GM04504 (cell line): ENCODE measurements at places on chromosomes 5 and 9.
A peak's percentile ranks its signal among the peaks of the same experiment; 100 is the strongest.

- DNase-seq, result no peak
Measured at GRCh38 chr5:104443706-104444105, 881.1 kb upstream of the NUDT12 start.

DNA sequence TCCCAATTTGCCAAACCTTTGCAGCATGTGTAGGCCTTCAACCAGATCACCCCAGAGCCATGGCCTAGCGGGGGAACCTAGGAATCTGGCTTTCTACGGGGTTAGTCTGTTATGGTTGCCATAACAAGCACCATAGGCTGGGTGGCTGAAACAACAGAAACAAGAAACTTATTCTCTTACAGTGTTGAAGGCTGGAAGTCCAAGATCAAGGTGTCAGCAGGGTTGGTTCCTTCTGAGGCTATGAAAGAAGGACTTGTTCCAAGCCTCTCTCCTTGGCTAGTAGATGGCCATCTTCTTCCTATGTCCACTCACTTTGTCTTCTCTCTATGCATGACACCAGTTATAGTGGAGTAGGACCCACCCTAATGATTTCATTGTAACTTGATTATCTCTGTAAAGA, 6.1 kb downstream of the FGF1 start:
- no peak for DNase-seq

- no peak for DNase-seq
Measured at GRCh38 chr5:98460536-98460935, 312.9 kb upstream of the RGMB start.

DNA sequence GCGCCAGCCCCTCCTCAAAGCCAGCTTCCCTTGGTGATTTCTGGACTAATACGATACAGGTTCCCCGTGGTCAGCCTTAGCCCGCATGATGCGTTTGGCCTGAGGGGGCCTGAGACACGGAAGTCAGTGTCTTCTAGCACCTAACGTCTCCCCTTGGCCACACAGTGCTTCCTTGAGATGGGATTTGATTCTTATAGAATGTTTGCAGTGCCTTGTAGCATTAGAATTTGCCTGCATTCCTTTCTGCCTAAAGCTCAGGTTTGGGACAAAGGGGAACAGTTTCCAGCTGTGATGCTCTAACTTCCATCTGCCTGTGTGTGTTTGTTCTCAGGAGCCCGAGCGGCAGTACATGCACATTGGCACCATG, 34.4 kb downstream of the CFAP90 start:
- DNase-seq, result no peak

GRCh38 chr5:10262121-10262774, 12.2 kb downstream of the CCT5 start:
- DNase-seq, result no peak

GRCh38 chr5:73376618-73377170, 71.9 kb downstream of the FOXD1 start:
- DNase-seq, result no peak

DNA sequence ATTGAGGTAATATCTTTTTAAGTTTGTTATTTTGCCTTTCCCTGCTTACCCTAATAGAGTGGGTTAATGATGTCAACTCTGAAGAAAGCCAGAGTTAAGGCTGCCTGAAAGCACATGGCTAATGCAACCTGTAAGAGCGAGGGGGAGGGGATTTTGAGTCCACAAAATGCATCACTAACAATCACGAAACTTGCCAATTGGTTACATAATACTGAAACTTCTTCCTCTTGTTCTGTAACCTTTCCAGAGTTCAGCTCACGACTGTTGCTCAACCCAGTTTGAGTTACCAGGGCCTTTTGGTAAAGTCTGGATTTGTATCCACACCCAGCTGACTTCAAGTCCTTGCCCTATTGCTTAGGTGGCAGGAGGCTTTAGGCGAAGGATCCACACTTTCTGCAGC, 308.8 kb downstream of the EFNA5 start:
- DNase-seq, result peak; percentile 46

DNA sequence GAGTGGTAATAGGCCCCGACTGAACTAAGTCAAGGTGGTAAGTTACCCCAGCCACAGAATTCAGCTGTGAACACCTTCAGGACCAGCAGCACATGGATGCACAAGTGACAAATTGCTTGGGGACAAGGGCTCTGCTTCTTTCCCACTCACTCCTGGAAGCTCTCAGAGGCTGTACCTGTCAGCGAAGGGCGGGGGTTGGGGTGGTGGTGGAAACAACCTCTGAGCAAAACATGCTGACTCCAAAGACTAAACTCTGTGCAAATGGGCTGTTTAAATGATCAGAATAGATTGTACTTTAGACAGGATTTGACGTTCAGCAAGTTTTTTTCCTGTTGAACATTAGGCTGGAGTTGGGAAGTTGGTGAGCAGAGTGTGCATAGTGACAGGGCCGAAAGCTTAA, 544.5 kb upstream of the ZNF608 start:
- DNase-seq, result no peak

GRCh38 chr9:124493794-124494479, 13.3 kb downstream of the NR5A1 start:
- no peak for DNase-seq

- DNase-seq, result no peak
Measured at GRCh38 chr5:74916831-74917710, 50.9 kb upstream of the FAM169A start.

GRCh38 chr9:36222449-36222848, 31.7 kb downstream of the CLTA start:
- no peak for DNase-seq

- DNase-seq, result peak; percentile 35
Measured at GRCh38 chr9:79617395-79617794, 45.6 kb downstream of the TLE4 start.

- no peak for DNase-seq
Measured at GRCh38 chr5:158852622-158853021, 247.1 kb downstream of the EBF1 start.

DNA sequence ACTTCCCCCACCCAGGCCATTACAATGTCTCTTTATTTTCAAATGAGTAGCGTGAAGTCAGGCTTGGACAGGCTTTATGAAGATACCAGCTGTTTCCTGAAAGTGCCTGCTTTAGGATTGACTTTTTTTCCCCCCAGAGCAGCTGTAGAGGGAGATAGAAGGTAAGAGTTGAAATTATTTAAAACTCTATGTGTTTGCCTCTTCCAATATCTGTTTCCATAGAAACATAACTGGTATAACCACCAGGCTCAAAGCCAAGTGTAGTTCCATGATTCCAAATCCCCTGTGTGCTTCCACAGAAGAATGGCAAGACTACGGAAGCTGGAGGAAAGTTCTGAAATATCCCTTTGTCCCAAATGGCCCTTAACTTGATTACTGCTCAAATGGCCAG, 87.4 kb upstream of the TBC1D2 start:
- no peak for DNase-seq

- DNase-seq, result no peak
Measured at GRCh38 chr5:40233268-40233667, 446.4 kb upstream of the PTGER4 start.

DNA sequence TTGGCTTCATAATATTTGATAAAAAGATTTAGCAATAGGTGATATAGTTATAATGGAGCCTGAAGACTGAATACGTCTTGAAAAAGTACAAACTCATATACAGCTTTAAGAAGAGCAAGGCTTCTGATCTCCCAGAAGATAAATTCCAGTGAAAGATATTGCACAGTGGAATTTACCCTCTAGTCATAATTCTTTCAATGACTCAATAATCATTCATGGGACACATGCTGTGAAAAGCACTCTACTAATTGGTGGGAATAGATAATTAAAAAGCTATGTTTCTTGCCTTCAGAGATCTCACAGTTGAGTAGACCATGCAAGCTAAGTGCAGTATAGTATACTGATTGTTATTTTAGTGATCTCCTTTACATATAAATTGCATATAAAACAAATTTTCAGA, 538.6 kb upstream of the CYLC2 start:
- DNase-seq, result no peak

GRCh38 chr9:86594724-86595123, 240.5 kb upstream of the TUT7 start:
- DNase-seq, result no peak

GRCh38 chr5:84383296-84383815, 1.3 kb downstream of the EDIL3 start:
- no peak for DNase-seq

GRCh38 chr9:8074713-8075286, 275.2 kb upstream of the DMAC1 start:
- no peak for DNase-seq

GRCh38 chr5:98095072-98095471, 678.4 kb upstream of the RGMB start:
- DNase-seq, result no peak

DNA sequence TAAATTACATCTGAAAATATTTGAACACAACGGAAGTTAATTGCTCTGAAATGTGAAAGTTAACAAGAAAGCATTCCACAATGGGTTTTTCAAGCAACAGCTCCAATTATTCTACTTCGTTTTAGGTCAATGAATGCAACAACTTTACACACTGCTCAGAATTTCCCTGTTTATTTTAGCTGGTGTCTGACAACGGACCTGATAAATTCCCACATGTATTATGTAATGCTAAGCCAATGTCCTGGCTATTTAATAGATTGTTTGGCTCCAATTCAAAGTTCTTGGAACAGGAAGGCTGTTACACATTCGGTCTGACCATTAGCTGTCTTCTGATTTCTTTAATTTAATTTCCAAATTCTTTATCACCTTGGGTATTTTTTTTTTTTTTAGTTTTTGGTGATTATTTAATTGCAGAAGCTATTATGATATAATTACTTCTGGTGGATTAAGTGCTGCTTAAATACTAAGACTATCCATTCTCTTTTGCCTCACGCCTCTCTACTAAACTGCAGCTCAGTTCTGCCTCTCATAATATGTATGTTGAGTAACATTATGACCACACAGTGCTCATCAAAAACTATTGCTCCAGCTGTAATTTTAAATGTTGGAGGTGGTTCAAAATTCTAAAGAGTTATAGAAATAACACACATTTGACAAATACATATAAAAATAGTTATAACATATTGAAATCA, 57.9 kb downstream of the MEF2C start:
- DNase-seq, result no peak

GRCh38 chr5:115435065-115435777, 109.4 kb downstream of the FEM1C start:
- DNase-seq, result no peak

DNA sequence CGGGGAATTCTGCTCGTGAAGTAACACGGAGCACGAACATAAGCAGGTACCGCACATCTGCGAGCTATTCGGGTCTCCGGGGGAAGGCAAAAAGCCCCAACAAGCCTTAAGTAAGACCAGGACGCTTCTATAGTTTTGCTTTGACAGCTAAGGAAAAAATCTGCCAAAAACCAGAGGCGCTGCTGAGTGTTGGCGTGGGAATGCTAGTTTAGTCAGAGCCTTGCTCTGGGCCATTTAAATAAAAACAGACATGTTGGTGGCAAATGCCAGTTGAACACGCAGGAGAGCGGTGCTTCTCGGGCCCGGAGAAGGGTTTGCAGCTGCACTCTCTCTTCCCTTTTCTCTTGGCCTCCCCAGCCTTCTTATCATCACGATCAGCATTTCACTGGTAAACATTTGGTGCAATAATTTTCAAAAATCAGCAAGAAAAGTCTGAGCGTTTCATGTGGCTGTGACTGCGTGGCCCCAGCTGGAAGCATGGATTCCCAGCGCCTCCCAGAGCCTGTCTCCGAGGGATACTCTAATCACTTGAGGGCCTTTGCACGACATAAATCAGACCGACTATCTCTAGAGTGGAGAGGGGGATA, 6.4 kb upstream of the NOTCH1 start:
- peak; percentile 88 for DNase-seq

GRCh38 chr5:67283275-67283987, 86.8 kb upstream of the CD180 start:
- DNase-seq, result no peak

DNA sequence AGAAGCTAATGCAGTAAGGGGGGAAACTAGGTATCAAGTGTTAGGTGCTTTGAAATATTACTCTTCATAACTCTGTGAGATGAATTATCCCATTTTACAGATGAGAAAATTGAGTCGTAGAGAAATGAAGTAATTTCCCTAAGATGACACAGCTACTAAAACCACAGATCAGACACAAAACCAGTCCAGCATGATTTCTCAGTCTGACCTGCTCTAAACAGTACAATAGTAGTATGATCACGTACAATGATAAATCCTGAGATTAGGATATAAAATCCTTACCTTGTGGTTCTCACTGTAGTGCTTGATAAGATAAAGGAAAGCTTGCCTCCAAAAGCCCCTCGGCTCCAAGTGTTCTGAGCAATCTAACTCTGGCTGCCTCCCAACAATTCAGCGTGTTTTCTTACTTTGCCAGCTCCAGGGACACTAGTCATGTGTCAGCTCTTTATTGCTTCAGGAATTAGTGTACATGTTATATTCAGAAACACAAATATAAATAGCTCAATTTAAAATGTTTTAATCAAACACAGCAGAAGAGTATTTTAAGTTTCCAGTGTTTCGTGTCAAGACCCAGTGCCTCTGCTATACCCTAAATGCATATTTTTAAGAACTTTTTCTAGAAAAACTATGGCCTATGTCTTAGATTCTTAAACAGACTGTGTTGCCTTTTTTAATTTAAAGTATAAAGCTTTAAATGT, 243.6 kb downstream of the DENND1A start:
- no peak for DNase-seq

DNA sequence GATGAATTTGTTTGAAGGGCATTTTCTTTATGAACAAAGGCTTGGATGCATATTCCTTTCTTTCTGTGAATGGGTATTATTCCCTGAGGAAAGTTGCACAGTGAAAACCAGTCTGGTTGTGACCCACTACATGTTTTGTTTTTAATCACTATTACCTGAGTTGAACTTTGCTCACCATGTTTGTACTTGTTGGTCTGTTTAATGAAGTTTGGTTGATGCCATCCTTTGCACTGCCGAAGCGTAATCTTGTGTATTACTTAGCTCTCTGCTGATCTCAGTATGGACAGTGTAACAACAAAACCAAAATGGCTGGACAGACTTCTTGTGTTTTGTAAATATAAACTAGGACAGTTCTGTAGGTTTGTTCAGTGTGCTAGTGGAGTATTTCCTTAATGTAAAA, 38.1 kb downstream of the UGCG start:
- no peak for DNase-seq

- DNase-seq, result no peak
Measured at GRCh38 chr5:5178580-5178979, 38.5 kb downstream of the ADAMTS16 start.
